ENCODE measurements at places on chromosomes 3 and 15.

DNA sequence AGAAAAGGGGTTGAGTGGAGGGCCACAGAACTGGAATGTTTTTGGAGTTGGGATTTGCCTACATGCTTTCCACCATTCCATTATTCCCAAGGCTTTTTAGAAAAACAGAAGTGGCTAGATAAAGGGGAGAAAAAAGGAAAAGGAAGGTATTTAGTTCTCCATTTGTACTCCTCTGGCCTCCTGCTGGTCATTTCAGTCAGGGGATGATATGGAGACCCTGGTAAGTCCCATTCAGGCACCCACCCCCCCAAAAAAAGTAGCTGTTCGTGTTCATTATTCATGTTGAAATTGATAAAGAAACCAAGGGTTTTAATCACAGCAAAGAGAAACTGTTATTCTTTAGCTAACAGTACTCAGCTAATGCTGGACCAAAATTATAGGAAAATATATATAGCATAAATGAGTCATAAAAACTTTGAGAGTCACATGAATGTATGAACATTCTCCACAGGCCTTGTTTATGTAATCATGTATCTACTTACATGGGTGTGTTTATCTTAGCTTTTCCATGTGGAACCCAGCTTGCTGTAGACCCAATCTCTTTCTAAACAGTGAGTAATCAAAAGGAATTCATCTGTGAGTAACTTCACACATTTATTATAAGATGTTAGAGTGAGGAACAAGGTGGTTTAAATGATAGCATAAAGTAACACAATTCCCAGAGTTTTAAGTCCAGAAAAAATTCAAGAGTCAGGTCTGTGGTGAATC lies 167.2 kb downstream of the KCNMB2 start:
- DNase-seq, result no peak

DNA sequence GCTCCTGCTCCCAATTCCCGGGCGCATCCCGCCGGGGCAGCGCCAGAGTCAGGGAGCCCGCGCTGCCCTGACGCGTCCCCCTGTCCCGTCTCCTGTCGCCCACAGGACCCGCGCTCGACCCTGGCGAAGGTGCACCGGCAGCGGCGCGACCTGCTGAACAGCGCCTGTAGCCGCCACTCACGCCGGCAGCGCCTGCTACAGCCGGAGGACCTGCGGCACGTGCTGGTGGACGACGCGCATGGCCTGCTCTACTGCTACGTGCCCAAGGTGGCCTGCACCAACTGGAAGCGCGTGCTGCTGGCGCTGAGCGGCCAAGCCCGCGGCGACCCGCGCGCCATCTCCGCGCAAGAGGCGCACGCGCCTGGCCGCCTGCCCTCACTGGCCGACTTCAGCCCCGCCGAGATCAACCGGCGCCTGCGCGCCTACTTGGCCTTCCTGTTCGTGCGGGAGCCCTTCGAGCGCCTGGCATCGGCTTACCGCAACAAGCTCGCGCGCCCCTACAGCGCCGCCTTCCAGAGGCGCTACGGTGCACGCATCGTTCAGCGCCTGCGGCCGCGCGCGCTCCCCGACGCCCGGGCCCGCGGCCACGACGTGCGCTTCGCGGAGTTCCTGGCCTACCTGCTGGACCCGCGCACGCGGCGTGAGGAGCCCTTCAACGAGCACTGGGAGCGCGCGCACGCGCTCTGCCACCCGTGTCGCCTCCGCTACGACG lies 16.9 kb downstream of the C3orf22 start:
- DNase-seq, result no peak

DNA sequence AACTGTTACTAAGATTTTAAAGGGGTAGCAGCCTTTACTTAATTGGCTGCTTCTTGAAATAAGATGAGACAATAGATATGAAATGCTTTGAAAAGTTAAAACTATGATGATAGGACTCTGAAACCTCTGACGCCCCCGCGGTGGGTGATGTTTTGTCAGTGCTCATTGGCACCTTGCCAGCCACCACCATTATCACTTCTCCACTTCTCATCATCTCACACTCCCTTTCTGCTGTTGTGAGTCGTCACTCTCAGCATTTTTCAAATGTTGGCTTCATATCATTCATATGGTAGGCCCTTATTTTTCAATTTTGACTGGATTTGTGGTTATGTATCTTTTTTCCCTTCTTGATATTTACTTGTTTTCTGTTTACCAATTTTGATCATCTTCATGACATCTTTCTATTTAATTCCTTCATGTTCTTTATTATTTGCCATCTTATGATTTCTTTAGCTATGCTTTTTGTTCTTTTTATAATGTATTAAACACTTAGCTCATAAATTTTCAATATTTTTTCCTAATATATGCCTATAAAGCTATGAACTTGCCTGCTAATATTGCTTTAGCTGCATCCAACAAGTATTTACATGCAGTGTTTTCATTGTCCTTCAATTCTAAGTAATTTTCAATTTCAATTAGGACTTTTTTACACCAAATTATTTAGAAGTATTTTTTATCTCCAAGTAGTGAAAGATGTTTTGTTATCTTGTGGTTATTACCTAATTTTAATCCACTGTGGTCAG lies 30.3 kb upstream of the SKOR1 start:
- no peak for DNase-seq

GRCh38 chr3:155941354-155941753 lies 70.9 kb downstream of the GMPS start:
- DNase-seq, result no peak

DNA sequence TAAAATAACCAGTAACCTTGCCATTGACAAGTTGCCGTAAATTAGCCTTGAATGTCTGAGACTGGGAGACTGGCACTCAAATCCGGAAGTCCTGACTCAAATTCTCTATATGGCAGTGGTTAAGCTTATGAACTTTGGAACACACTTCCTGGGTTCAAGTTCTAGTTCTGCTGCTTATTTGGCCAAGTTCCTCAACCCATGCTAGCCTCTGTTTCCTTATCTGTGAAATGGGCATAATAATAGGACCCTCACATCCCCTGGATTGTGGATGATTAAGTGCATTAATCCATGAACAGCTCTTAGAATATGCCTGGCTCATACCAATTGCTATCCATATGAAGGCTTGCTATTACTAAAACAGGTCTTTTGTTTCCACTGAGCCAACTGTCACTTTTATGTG lies 311.5 kb downstream of the EDEM1 start:
- no peak for DNase-seq

GRCh38 chr3:127817406-127817841 lies 4.9 kb downstream of the MGLL start:
- DNase-seq, result no peak

- DNase-seq, result no peak
Observed at GRCh38 chr3:44903314-44903713, 28.9 kb downstream of the TGM4 start.

DNA sequence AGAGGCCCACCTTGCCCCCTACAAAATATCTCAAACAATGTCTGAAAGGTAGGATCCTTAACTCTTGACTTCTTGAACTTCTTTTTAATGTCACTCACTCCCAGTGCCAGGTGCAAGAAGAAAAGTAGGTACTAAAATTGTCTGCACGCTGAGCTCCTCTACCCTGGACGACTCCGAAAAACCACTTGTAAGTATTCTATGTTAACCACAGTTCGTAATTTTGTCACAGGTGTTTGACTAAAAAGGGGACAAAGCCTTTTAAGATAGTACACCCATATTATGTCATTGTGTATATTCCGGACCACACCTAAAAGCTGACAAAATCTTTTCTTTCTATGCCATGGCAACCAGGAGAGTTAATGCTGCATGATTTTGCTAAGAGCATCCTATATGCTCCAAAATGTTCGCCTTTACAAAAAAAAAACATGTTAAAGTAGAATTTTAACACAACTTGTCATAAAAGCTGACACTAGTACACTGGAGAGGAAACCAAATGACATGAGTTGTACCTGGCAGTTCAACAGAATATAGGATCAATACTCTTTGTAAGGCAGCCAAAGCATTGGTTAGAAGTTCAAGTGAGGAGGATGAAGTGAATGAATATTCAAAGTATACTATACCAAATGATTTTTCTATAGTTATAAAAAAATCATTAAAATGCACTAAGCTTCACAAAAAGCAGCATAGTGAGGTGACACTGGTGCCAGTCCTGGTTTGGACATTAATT lies 210.5 kb downstream of the FOXP1 start:
- DNase-seq, result no peak

DNA sequence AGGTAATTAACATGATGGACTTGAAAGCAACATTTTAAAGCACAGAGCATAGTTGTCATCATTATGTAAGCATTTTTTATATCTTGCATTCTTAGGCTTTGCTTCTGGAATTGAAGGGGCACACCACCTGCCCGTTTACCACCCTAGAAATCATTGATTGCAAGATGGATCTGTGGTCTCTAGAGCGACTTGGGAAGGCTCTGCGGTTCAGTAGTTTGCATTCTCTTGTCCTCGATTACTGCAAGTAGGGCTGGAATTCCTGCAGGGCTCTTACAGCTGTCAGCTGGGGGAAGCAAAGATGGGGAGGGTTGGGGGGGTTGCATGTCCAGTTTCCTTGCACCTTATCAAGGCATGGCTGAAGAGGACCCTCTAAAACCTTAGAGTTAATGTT lies 56.7 kb upstream of the RNF7 start:
- DNase-seq, result no peak

GRCh38 chr3:48835650-48836366 lies 11.9 kb downstream of the PRKAR2A start:
- no peak for DNase-seq
